ENCODE measurements at places on chromosomes 12 and 14.

DNA sequence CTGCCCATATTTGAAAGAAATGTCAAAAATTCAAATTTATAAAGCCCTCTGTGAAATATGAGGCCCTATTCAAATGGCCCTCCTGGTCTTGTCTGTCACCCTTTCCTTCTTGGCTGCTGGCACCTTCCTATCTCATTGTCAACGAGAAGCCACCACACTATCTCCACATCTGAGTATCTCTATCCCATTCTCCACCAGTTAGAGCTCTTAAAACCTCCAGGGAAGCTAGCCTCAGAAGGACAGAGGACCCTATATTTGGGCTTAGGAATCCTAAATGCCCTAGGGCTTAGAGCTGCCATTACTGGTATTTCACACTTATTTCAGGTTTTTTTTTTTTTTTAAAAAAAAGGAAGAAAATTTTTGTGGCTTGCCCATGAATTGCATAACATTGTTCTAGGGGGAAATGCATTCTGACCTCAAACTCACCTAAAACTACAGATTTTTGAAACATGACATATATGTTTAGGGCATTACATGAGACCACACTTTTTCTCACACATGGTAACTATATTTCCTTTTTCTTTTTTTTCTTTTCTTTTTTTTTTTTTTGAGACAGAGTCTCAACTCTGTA lies 25.0 kb downstream of the SLC25A21 start:
- no peak for DNase-seq

- no peak for DNase-seq
These were observed 62.5 kb upstream of the RNU6-8 start for GRCh38 chr14:32265584-32265983.

- DNase-seq: no peak
These were observed 926.7 kb downstream of the GALC start for GRCh38 chr14:87066221-87066817.

DNA sequence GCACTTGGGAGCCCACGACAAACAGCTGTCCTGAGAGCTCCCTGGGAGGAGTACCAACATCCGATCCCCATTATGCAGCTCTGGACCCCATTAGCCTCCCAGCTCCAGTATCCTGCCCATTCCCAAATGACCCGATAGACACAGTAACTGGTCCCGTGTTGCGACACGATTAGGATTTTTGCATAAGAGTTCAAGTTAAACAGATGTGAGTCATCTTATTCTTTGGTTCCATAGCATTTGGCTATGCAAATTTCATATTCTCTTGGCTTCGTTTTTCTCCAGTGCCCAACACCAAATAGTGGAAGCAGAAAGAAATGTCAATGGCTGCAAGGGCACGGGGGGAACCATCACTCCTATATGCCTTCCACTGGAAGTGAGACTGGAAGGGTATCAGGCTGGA lies 43.0 kb upstream of the LRRC10 start:
- DNase-seq: no peak

DNA sequence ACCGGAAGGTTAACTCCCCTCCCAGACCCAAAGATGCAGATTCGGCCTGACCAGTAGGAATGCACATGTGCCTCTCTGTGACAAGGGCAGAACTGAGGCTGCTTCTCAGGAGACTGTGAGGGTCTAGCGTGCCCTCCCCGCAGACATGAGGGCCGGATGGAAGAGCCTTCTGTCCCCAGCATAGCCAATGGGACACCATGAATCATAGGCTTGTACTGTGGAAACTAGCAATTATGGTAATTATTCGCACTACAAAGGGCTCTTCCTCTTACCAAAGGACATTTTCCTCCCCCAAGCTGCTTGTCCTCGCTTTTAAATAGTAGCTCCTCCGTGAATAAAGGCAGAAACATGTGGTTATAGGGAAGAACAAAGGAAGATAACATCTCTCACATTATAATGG lies 6.2 kb downstream of the COA8 start:
- DNase-seq: no peak

GRCh38 chr12:97748298-97748697 lies 285.7 kb downstream of the RMST start:
- no peak for DNase-seq

- no peak for DNase-seq
These were observed 168.0 kb downstream of the NTS start for GRCh38 chr12:86042062-86042461.

DNA sequence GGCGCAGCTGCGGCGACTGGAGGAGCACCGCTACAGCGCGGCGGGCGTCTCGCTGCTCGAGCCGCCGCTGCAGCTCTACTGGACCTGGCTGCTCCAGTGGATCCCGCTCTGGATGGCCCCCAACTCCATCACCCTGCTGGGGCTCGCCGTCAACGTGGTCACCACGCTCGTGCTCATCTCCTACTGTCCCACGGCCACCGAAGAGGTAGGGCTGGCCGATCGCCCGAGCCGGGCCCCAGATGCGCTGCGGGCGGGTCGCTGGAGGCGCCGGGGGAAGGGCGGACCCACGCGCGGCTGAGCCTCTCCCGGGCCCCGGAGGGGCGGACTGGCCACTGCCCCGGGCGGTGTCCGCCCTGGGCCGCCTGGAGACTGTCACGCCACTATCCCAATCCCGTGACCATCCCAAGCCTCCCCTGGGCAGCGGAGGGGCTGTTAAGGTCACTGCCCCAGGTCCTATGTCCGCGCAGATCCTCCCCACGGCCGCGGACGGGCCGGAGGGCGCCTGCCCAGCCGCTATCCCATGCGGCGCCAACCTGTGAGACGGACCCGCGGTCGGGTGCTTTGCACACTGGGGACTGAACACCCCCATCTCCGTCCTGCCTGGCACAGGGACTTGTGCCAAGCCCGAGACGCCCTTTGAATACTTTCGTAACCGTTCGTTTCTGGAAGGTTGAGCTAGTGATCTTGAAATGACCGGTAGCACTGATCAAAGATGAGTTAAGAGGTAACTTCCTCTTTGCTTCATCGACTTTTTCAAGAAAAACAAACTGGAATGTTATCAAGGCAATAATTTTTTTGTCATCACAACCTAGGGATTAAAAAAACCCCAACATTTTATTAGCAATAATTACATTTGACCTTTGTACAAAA lies 725 bp downstream of the CHPT1 start:
- peak; percentile 64 for DNase-seq

GRCh38 chr12:18919871-18920511 lies 182.1 kb downstream of the CAPZA3 start:
- no peak for DNase-seq

GRCh38 chr14:68660495-68660894 lies 132.4 kb downstream of the ZFP36L1 start:
- no peak for DNase-seq

GRCh38 chr12:501722-502447 lies 42.1 kb downstream of the B4GALNT3 start:
- DNase-seq: no peak

- DNase-seq: peak; percentile 38
These were observed 74.3 kb downstream of the IGF1 start for GRCh38 chr12:102406033-102406584.

GRCh38 chr14:42027271-42027670 lies 420.6 kb downstream of the LRFN5 start:
- DNase-seq: no peak

GRCh38 chr12:6058481-6059161 lies 65.8 kb downstream of the VWF start:
- DNase-seq: no peak

GRCh38 chr14:85762526-85762925 lies 232.6 kb downstream of the FLRT2 start:
- DNase-seq: no peak

- no peak for DNase-seq
These were observed 1007.0 kb upstream of the LRFN5 start for GRCh38 chr14:40599725-40600124.

DNA sequence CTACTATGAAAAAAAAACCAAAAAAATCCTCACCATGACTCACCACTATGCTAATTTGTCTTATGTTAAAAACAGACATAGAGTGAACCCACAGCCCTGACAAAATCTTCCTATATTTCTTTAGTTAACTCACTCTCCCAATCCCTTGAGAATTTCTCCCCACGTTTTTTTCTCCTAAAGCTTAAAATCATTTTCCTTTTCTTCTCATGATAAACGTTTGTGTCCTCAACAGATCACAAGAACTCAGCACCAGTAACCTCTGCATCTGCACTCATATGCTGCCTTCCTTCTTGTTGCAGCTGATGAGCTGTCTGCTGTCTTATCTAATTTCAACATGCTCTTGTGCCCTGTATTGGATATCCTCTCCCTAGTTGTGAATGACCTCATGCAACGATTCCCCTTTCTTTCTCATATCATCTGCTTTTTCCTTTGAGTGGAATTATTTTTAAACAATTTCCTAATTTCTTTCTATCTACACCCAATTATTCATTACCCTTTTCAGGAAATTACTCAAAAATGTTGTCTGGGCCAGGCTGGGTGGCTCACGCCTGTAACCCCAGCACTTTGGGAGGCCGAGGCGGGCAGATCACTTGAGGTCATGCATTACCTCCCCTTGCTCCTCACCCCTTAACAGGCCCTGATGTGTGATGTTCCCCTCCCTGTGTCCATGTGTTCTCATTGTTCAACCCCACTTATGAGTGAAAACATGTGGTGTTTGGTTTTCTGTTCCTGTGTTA lies 427.5 kb upstream of the MGAT4C start:
- no peak for DNase-seq

- DNase-seq: no peak
These were observed 233.2 kb downstream of the PHLDA1 start for GRCh38 chr12:75798136-75798926.

DNA sequence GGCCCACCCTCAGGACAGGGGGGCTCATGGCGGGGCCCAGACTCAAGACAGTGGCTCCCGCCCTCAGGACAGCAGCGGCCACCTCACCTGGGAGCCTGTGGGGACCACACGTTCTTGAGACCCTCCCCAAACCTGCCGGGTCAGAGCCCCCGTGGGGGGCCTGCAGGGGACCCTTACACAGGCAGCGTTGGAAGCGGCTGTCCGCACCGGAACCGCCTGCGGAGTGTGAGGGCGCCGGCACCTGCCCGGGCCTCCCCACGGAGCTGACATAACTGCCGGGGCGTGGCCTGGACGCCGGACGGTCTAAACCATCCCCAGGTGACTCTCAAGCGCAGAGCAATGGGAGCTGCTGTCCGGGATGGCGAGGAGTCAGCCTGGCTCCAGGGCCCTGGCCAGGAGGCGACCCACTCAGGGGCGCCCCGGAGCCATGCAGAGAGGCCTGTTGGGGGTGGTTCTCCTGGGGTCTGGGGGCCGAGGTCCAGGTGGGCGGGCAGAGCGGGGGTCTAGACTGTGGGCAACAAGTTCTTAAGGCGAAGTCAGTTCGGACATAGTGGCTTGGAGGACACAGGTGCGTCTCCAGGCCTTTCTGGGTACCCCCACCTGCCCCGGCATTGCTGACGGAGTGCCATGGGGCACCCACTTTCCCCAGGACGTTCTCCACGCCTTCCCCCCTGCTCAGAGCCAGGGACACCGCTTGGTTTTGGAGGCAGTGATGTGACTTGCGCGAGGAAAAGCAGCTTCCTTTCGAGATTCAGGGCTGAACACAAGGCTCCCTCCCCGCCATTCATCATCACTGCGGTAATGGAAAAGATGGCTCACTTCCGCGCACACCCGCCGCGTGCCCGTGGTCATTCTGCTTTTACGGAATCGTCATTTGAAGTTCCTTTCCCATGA lies 23.2 kb downstream of the GALNT9 start:
- DNase-seq: no peak

DNA sequence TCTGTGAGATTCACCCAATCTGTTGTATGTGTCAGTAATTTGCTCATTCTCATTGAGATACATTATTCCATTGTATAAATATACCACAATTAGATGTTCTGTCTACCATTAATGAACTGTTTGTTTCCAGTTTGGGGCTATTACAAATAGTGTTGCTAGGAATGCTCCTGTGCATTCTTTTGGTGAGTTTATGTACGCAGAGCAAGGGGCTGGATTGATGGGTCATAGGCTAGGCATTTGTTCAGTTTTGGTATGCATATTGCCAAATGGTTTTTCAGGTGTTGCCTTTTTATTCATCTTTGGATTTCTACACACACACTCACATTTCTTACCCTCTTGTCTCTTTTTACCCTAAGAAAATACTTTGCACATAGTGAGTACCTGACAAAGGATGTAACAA lies 93.4 kb downstream of the GPATCH2L start:
- DNase-seq: no peak

DNA sequence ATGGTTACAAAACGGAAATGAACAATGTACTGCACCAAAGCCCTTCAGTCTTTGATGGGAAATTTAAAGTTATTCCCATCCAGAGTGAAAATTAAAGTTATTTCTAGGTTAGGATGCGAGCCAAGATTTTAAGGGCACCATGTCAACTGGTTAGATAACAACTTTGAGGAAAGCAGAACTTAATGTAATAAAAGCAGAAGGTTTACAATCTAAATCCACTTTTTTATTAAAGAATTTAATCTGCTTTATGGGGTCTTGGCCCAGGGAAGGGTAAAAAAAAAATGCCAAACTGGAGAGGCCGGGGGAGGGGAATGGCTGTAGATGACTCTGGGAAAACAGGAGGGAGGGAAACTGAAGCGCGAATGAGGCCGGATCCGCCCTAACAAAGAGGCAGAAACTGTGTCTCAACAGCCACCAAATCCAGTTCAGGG lies 108.2 kb upstream of the ATF7IP start:
- DNase-seq: peak; percentile 88

GRCh38 chr12:87676731-87677130 lies 352.5 kb downstream of the C12orf50 start:
- no peak for DNase-seq

DNA sequence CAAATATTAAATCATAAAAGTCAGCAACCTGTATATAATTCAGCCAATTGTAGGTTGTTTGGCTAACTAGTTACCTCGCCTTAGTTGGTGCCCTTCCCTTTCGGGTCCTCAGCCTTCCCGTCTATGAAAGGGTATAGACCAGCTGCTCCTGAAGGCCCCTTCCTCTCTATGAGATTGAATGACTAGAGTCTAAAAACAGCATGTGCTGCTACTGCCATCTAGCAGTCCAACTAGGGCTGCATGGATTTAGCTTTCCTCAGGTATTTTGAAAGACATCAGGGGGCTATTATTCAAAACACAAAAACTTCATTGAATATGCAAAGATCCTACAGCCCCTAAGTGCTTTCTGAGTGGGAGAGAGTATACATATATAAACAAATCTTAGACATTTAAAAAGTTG lies 37.0 kb upstream of the TMEM263 start:
- no peak for DNase-seq

DNA sequence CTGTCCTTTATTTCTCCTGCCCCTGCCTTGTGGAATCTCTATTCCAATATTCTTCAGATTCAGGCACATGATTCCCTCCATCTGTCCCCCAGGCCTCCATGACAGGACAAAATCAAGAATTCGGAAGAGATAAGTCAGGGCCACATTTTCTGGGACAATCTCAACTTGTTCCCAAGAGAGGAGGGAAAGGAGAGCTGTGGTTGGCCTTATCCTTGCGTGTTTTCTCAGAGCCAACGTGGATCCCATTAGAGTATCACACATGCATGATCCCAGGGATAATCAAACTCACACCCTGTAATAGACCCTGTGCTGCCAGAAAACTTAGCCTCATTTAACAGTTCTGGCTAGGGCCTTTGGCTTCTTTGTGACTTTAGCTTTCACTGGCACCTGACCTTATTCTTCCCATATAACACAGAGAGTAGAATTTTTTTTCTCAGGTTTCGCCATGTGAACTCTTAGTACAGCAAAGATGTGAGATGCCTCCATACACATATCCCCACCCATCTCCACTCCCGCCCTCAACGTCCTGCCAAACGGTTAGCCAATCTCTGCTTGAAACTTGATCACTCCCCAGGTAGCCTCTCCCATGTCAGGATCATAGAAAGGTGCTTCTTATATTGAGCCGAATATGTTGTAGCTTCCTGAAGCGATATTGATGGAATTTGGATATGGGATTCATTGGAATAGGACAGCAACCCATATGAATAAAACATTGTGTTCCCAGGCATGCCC lies 6.7 kb upstream of the KRT1 start:
- no peak for DNase-seq

All from left ventricle myocardium inferior (tissue), 1 donor.